ENCODE measurements at places on chromosomes 11 and 22. TPM values are rescaled to one million over a fixed set of nuclear protein-coding genes. Genes with fewer than 3 reads are reported as not detected.

MTMR3 gene
- total RNA-seq: 76.5 TPM

DNA sequence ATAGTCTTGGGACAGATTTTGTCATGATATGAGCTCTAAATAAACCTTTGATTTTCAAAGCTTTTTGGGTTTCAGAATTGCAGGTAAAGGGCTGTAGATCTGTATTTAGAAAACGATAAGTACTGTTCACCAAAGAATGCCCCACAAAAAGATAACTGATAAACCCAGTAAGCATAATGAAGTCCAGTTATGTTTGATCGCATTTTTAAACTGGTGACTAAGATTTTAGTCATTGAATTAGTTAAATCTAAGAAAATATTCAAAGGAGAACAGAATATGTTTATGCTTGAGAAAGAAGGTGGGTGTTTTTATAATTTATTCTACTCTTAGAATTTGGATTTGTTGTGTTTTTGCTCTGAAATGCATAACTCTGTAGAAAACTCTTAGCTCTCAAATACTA, 11.6 kb downstream of the DEPDC7 start:
- no peak for DNase-seq

MUC2 gene
- total RNA-seq: not detected

TNNI2 gene
- total RNA-seq: 1.6 TPM

KRTAP5-7 gene
- 0.70 TPM for total RNA-seq

DNA sequence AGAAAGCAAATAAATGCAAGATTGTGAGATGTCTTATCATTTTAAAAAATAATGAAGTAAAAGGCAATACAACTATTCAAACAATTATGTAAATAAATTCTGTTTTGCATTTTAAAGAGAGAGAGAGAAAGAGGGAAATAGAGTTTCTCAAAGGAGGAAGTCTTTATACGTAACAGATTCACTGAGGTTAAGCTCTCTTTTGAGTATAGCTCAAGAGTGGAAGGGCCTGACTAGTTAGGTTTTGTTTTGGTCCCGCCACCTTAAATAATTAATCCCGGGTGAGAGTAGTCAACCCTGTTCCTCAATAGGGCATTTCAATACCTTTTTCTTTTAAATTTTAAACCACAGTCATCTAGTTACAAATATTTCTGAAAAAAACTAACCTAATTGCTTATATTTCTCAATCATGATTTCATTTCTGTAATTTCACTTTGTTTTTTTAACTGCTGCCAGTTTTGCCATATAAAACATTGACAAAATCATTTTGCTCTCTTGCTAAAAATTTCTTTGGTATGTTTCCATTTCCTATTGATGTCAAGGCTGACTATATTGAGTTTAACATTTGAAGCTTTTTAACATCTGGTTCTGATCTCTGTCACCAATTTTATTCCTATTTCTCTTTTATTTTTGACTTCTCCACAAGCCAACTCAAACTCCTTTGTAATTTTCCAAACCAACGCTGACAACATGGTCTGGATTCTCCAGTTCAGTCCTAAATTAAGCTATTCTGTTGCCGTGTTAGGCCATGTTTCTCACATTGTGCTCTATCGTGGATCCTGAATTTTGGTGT, 10.3 kb downstream of the OR10D3 start:
- peak; percentile 38 for DNase-seq

GRCh38 chr11:69211540-69211919, 55.8 kb downstream of the SMIM38 start:
- no peak for DNase-seq

DNA sequence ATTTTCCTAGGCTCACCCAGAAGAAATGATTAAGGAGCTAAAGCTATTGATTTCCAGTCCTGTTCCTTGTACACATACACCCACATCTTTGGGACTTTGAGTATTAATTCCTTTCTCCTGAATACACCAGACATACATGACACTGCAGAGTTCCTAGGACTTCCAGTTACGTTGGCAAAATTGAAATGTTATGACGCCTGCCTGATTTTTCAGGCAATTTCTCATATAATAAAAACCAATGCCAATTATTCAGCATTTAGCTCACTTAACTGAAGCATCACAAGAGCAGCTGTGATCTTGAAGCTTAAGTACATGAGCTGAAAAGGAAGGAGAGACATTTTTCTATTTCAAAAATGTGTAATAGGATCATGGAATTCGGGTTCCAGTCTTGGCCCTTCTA, 4.5 kb downstream of the CLMP start:
- no peak for DNase-seq

CREB3L1 gene
- not detected for total RNA-seq
